ENCODE measurements at places on chromosomes 4 and X. TPM values are rescaled to one million over a fixed set of nuclear protein-coding genes. Genes with fewer than 3 reads are reported as not detected.

The CYBB gene
- 3.7 TPM for total RNA-seq

The TRIM2 gene
- total RNA-seq = 0.29 TPM

The RBM46 gene
- total RNA-seq = not detected

The KIAA1210 gene
- total RNA-seq = not detected

The MND1 gene
- total RNA-seq = 21.6 TPM

The RBM47 gene
- total RNA-seq = 1.1 TPM

The NALF2 gene
- 0.46 TPM for total RNA-seq

DNA sequence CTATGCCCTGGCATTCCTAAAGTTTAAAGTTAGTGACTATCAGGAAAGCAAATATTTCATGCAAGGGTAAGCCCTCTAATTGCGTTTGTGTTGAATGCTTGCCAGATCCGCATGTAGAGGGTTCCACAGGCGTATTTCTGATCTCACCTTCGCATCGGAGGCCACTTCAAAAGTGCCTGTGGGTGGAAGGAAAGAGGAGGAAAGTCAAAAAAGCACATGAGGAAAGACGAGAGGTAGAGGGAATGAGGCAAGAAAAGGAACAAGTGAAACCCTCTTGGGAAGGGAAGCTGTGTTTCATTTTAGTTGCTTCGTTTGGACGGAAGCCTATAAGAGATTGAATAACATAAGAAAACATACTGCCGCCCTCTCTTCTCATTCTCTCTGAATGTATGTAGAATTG lies 628.8 kb downstream of the SPRY1 start:
- H3K4me3 ChIP-seq = no peak overlapping the region
- H3K36me3 ChIP-seq = no peaks in the 10 kb centered on the region
- no peaks in the 10 kb centered on the region for H3K4me1 ChIP-seq
- H3K27ac ChIP-seq = no peak overlapping the region
- no peak for DNase-seq

DNA sequence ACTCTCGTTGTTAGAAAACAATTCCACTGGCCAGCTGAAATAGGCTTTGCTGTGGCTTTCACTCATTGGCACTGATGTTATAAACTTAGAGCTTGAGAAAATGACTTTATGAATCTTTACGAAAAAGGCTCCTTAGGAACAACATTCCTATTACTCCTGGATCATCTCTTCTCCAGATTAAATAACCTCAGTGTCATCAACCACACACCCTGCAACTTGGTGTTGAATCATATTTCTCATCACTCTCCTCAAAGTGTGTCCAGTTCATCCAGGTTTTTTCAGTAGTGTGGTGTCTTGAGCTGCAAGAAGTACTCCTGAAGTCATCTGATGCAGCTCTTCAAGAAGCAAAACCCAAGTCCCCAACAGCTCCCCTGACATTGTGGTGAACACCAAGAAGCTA lies 28.1 kb upstream of the ANOS1 start:
- H3K4me3 ChIP-seq = no peak overlapping the region
- H3K27ac ChIP-seq = no peak overlapping the region
- H3K36me3 ChIP-seq = no peaks in the 10 kb centered on the region
- DNase-seq = no peak

GRCh38 chrX:358651-359143 lies 28.0 kb downstream of the PPP2R3B start:
- H3K4me1 ChIP-seq = peaks cover 17% of the 10 kb centered on the region
- H3K36me3 ChIP-seq = no peaks in the 10 kb centered on the region
- DNase-seq = peak; percentile 32
- no peak overlapping the region for H3K4me3 ChIP-seq
- H3K27ac ChIP-seq = no peak overlapping the region

DNA sequence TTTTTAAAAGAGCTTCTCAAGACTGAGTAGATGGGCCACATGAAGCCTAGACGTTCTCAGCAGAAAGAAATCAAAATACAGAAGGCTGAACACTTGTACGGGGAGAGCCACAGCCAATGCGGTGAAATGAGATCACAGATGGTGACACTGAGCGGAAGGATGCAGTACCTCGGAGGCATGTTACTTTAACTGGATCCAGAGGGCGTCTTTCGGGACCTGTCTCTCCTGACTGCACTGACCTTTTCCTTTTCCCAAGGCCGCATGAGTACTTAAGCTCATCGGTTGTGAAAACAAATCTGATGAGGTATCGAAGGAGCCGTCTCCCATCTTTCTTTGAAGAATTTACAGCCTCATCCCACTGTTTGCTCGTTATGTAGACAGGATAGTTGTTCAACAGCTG lies 32.6 kb downstream of the BEND4 start:
- no peak overlapping the region for H3K4me3 ChIP-seq
- H3K27ac ChIP-seq = no peak overlapping the region

GRCh38 chr4:126647756-126648397 lies 984.9 kb upstream of the INTU start:
- no peak for DNase-seq
- H3K27ac ChIP-seq = no peak overlapping the region
- H3K4me3 ChIP-seq = no peak overlapping the region

GRCh38 chr4:101328063-101328602 lies 19.2 kb downstream of the PPP3CA start:
- H3K4me3 ChIP-seq = peak overlapping the region; percentile 0
- peaks cover 34% of the 10 kb centered on the region for H3K4me1 ChIP-seq
- H3K36me3 ChIP-seq = no peaks in the 10 kb centered on the region

GRCh38 chr4:30930276-30930675 lies 210.1 kb downstream of the PCDH7 start:
- DNase-seq = no peak
- H3K27me3 ChIP-seq = no peaks in the 10 kb centered on the region
- H3K27ac ChIP-seq = no peak overlapping the region
- H3K4me3 ChIP-seq = no peak overlapping the region
- H3K4me1 ChIP-seq = no peaks in the 10 kb centered on the region

DNA sequence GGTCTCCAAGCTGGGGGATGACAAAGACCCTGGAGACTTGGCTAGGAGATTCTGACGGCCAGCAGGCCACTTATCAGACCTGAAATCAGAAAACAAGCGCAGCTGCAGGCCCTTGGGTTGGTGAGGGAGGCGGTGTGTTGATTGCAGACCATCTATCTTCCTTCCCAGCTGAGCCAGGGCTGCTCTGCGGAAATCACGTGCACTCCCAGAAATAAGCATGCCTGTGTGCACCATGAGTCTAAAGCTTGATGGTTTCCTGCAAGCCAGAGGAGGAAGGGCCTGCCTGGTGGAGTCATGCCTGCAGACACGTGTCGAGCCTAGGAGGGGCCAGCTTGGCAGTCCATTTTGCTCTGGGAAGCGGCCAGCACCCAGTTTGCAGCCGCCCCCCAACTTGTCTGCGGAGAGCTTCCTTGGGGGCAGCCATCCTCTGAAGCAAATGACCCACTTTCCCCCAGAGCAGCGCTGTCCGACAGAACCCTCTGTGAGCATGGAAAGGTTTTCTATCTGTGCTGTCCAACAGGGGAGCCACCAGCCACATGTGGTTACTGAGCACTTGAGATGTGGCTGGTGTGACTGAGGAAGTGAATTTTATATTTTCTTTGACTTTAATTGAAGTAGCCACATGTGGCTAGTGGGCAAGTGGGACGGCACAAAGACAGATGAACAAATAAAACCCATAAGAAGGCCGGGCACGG lies 175.7 kb upstream of the BCOR start:
- H3K4me1 ChIP-seq = peaks cover 2% of the 10 kb centered on the region
- H3K36me3 ChIP-seq = no peaks in the 10 kb centered on the region
- no peak overlapping the region for H3K27ac ChIP-seq
- H3K27me3 ChIP-seq = no peaks in the 10 kb centered on the region

- no peak overlapping the region for H3K4me3 ChIP-seq
- no peak for DNase-seq
- H3K27me3 ChIP-seq = no peaks in the 10 kb centered on the region
- H3K4me1 ChIP-seq = no peaks in the 10 kb centered on the region
- no peaks in the 10 kb centered on the region for H3K36me3 ChIP-seq
- H3K27ac ChIP-seq = no peak overlapping the region
These were observed 66.1 kb upstream of the H2AZ1 start for GRCh38 chr4:100016191-100016590.

- H3K4me1 ChIP-seq = no peaks in the 10 kb centered on the region
- H3K4me3 ChIP-seq = no peak overlapping the region
- no peak for DNase-seq
These were observed 100.2 kb upstream of the MSX1 start for GRCh38 chr4:4759232-4759631.

- no peaks in the 10 kb centered on the region for H3K36me3 ChIP-seq
- no peak overlapping the region for H3K27ac ChIP-seq
- no peak for DNase-seq
- no peaks in the 10 kb centered on the region for H3K27me3 ChIP-seq
- H3K4me3 ChIP-seq = no peak overlapping the region
These were observed 30.2 kb downstream of the SPINK2 start for GRCh38 chr4:56791316-56791715.

GRCh38 chrX:18668071-18668835 lies 3.7 kb downstream of the RS1 start:
- no peak overlapping the region for H3K27ac ChIP-seq
- H3K36me3 ChIP-seq = no peaks in the 10 kb centered on the region
- no peak overlapping the region for H3K4me3 ChIP-seq
- no peak for DNase-seq
- no peaks in the 10 kb centered on the region for H3K4me1 ChIP-seq

DNA sequence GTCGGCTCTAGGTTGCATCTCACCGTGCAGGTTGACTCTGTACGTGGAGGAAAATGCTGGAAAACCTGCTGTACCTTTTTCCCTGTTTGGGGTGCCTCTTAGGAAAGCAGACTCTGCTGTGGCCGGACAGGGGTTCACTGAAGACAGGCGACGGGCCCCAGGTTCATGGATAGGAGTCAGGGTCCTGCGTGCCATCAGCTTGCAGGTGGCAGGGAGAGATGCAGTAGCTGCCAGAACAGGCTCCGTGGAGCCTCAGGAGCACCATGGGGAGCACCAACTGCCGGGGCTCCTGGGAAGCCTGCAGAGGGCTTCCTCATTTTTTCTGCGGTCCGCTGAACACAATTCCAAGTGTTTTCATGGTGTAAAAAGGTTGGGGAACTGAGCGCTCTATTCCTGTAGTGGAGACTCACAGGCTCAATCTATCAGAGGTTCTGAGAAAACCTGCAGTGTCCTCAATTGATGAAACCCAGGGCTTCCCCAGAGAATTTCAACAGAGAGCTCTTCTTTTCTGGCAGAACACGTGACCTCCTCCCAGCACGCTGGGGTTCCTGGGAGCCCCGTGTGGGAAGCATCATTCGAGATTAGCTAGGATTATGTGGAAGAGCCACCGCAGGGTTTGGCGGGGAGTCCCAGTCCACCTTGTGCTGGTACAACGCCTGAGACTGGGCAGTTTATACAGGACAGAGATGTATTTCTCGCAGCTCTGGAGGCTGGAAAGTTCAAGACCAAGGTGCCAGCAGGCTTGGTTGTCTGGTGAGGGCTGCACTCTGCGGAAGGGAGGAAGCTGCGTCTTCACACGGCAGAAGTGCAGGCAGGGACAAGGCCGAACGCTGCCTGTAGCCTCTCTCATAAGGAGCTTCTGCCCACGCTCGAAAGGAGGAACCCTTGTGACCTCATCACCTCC lies 1.6 kb downstream of the HTRA3 start:
- no peak overlapping the region for H3K27ac ChIP-seq
- DNase-seq = no peak
- no peaks in the 10 kb centered on the region for H3K36me3 ChIP-seq
- H3K4me3 ChIP-seq = no peak overlapping the region

GRCh38 chr4:1763550-1764080 lies 29.5 kb upstream of the FGFR3 start:
- no peak overlapping the region for H3K4me3 ChIP-seq
- no peak for DNase-seq
- H3K27me3 ChIP-seq = no peaks in the 10 kb centered on the region
- H3K27ac ChIP-seq = no peak overlapping the region
- H3K36me3 ChIP-seq = no peaks in the 10 kb centered on the region

All from CD8-positive, alpha-beta memory T cell (primary cell).